IMR-90 (cell line): ENCODE measurements at places on chromosomes 12 and 14.

- H3K4me1 ChIP-seq = no peaks in the 10 kb centered on the region
- H3K27ac ChIP-seq = no peak overlapping the region
- no peaks in the 10 kb centered on the region for H3K36me3 ChIP-seq
These were observed 12.2 kb upstream of the TESC start for GRCh38 chr12:117111386-117111785.

GRCh38 chr12:108666401-108666881 is 32.7 kb upstream of the SELPLG start:
- peaks cover 14% of the 10 kb centered on the region for H3K36me3 ChIP-seq
- H3K4me1 ChIP-seq = peaks cover 28% of the 10 kb centered on the region

DNA sequence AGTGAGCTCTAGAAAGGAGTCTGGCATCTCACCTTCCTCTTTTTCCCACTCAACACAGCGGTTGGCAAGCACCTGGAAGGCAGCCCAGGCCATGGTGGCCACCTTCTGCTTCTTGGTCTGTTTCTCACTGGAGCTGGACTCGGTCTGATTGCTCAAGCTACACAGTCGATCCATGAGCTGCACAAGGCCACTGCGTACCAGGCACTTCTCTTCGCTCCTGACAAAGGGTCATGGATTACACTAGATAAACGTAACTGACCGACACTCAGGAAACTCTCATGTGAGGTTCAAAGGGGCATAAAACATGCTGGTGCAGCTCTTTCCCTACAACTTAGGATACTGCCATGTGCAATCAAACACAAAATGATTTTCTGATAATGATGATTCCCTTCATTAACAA is 113.7 kb downstream of the TRAFD1 start:
- no peak overlapping the region for H3K4me3 ChIP-seq
- DNase-seq = no peak
- no peaks in the 10 kb centered on the region for H3K4me1 ChIP-seq
- H3K27me3 ChIP-seq = no peaks in the 10 kb centered on the region

- H3K27me3 ChIP-seq = no peaks in the 10 kb centered on the region
- H3K27ac ChIP-seq = no peak overlapping the region
- peaks cover 5% of the 10 kb centered on the region; the same call in 1 of the 2 replicates for H3K36me3 ChIP-seq
These were observed 71.7 kb upstream of the GPATCH2L start for GRCh38 chr14:76080025-76080424.

DNA sequence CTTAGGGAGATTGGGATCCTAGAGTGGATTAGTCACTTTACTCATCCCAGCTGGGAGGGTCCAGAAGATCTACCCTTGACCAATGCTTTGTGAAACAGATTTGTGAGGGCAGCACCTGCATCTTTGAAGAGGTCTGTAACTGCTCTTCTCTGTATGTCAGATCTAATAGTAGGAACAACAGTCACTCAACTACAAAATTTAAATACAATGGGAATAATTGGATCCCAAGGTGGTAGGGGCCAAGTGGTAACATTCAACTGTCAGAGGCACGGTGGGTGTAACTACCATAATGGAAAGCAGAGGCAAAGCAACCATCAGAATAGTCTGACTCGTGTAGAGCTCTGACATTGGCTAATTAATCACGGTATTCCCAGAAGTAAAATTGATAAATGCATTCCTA is 55.8 kb downstream of the ITPR2 start:
- no peaks in the 10 kb centered on the region for H3K27me3 ChIP-seq
- peaks cover 2% of the 10 kb centered on the region; the same call in 1 of the 2 replicates for H3K4me1 ChIP-seq
- H3K4me3 ChIP-seq = no peak overlapping the region
- no peaks in the 10 kb centered on the region for H3K36me3 ChIP-seq
- DNase-seq = no peak

GRCh38 chr14:85533861-85534291 is 3.9 kb downstream of the FLRT2 start:
- DNase-seq = peak; percentile 15
- H3K36me3 ChIP-seq = no peaks in the 10 kb centered on the region
- peak overlapping the region; percentile 67 for H3K4me3 ChIP-seq
- no peaks in the 10 kb centered on the region; the same call in 1 of the 2 replicates for H3K4me1 ChIP-seq
- H3K27ac ChIP-seq = peak overlapping the region; percentile 41

DNA sequence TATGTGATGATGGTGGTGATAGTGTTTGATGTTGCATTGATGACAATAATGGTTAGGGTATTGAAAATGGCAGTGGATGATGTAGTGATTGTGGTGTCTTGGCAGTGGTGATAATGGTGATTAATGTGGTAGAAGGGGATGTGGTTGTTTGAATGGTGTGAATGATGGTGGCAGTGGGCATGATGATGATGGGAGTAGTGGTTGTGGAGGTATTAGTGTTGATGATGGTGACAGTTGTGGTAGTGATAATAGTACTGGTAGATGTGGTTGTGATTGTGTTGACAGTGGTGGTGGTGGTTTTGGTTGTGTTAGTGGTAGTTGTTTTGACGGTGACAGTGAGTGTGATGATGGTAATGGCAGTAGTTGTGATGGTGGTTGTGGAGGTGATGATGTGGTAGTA is 1049.0 kb downstream of the VRK1 start:
- H3K27ac ChIP-seq = no peak overlapping the region
- H3K36me3 ChIP-seq = no peaks in the 10 kb centered on the region
- no peak for DNase-seq
- H3K4me3 ChIP-seq = no peak overlapping the region
- no peaks in the 10 kb centered on the region for H3K27me3 ChIP-seq

- no peak for DNase-seq
- H3K36me3 ChIP-seq = no peaks in the 10 kb centered on the region
- H3K4me1 ChIP-seq = peaks cover 7% of the 10 kb centered on the region
- H3K27ac ChIP-seq = no peak overlapping the region
- H3K4me3 ChIP-seq = no peak overlapping the region
These were observed 694.3 kb upstream of the TBX3 start for GRCh38 chr12:115378291-115378690.
